ENCODE measurements at places on chromosomes 2 and 18. TPM values are rescaled to one million over a fixed set of nuclear protein-coding genes. Genes with fewer than 3 reads are reported as not detected.

DNA sequence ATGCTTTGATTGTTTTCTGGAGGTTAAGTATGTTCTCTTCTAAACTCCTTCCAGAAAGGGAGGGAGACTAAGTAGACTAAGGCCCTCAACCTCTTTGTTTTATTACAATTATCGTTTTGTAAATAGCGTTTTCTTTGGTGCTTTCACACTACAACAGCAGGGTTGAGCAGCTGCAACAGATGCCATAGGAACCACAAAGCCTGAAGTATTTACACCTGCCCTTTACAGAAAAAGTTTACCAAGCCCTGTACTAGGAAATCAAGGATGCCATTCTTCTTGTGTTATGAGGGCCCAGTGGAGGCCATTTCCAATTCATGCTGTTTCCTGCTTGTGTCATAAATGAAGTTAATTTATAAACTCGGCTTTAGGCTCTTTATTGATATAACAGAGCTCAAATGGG lies 914.8 kb downstream of the DCDC2C start:
- no peak for DNase-seq

DNA sequence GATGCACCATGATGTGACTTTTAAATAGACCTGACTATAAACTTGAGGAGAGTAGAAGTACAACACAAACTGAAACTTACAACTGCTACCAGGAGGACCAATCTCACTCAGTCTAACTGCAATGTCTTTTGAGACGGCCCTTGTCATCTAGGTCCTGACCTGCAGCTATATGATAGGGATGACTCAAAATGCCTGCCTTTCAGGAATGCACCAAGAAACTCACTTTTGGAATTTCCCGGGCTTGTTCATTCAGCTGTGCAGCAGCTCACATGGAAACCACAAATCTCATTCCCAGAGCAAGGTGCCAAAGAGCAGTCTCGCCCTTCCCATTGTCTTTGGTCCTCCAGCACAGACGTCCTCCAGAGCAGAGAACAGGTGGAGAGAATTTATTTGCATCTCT lies 113.7 kb downstream of the SPOPL start:
- peak; percentile 14 for DNase-seq

GRCh38 chr2:147211484-147211883 lies 633.3 kb upstream of the ACVR2A start:
- no peak for DNase-seq

DNA sequence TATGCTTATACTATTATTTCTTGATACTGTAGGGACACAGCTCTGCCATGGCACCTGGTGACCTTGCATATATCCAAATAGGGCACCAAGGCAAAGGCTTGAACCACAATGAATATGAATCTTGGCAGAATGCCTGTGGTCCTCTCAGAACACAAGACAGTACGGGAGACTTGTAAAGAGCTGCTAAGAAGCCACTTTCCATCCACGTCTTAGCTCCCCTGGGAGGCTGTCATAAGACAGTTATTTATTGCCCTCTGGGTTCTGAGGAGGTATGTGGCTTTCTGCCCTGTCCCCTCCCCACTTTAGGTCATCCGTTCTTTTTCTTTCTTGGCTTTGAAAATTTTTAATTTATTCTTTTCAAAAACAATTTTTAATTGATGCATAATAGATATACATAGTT lies 29.8 kb upstream of the MRPL33 start:
- DNase-seq, result no peak

GRCh38 chr18:79538635-79539034 lies 141.0 kb upstream of the CTDP1 start:
- no peak for DNase-seq

GRCh38 chr18:21117409-21118131 lies 6.0 kb upstream of the ROCK1 start:
- peak; percentile 92 for DNase-seq

DNA sequence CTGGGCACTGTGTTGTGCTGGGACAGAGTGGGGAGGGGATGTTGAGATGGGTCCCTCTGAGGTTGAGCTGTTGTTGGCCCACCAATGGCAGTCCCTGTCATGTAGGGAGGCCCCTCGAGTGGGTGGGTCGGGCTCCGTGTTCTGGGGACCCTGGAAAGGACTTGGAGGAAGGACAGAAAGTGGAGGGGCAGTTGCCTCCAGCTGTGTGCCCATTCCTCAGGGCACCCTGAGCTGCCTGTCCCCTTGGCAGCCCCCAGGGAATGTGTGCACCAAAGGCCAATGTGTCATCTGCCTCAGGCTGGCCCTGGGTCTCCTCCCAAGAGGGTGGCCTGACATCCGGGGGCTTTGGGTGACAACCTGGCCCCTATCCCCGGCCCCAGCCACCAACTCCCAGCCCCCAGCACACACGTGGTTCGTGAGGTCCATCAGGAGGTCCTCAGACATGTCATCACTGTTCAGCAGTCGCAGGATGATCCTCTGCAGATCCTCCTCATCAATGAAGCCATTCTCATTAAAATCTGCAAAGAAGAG lies 57.7 kb downstream of the CIB4 start:
- no peak for DNase-seq

DNA sequence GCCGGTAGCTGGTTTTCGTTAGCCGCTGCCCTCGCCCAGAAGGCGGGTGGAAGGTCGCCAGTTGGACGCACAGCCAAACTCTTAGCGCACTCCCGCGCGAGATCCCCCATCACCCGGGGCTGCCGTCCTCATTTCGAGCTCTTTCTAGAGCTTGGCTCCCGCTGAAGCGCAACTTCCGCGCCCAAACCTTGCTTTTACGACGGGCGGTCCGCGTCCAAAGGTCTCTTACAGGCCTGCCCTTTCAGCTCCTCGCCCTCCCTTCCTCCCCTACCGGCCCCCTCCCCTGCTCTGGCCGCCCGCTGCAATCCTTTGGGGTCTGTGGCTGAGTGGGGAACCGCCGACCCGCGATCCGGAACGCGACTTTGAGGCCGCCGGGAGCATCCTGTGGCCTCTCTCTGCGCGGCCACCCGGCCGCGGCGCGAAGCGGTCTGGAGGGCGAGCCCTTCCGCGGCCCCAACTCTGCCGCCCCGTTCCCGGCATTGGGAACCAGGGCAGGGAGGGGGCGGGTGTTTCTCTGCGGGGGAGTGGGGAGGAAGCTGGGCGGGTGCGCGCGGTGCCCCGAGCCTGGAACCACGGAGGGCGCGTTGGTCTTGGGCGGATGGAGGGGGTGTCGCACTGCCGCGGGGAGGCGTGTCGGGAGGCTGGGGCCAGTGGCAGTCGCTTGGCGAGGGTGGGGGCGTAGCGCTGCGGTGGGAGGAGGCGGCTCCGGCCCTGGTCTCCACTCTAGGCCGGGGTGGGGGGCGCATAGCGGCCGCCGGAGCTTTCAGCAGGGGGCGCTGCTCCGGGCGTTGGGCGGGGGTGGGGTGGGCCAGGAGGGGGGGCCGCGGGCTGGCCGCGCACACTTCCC lies at the start of gene GDF7:
Gene GDF7 (plus strand): TSS at position 841 of the 847 bp plus-strand sequence. CDS start 96 bp downstream, outside the sequence.
- DNase-seq, result peak; percentile 30

STARD6 gene
- not detected for polyA plus RNA-seq

PLB1 gene
- polyA plus RNA-seq, result 0.25 TPM

PRSS56 gene
- not detected for polyA plus RNA-seq

Measured in GM23248 (cell line).